Stimulated activated CD8-positive, alpha-beta memory T cell treated with anti-CD3 and anti-CD28 coated beads, Interleukin-12 subunit alpha, Interleukin-12 subunit beta, amount 100 ng/mL, for 1 hour (primary cell): ENCODE measurements at places on chromosomes 4 and X.

DNA sequence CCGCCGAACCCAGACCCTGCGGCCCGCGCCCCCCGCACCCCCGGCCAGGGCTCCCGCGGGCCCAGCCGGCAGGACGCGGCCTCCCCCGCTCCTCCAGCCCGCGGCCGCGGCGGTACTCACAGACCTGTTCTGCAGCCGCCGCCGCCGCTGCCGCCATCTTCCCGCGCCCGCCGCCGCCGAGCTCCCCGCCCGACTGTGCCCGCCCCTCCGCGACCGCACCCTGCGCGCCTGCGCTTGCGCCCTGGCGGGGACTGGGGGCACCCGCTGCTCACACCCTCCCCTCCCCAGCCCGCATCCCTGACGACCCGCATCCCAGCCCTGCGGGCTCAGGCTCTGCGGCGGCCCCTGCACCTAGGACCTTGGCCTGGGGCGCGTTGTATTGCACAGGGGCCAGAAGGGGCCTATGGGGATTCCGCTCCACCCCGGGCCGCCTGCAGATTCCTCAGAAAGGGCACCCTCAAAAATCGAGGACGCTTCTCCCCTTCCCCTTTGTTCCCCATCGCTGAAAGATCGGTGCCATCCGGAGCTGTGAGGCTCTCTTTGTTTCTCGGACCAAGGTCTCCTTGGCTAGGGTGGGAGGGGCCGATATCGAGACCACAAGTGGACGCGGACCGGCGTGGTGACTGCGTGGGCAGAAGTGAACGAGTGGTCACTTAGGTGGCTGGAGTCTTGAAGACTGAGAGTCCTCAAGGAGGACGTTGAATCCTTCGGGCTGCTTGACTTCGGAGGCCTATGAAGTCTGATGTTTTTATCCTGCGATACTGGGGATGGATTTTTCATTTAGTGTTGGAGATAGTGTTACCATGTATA is at the start of gene SGCB:
Gene SGCB, minus strand, starts transcription at position 197 of the 810 bp plus-strand sequence. Its CDS starts 40 bp downstream, at position 157.
- peak; percentile 54 for DNase-seq

DNA sequence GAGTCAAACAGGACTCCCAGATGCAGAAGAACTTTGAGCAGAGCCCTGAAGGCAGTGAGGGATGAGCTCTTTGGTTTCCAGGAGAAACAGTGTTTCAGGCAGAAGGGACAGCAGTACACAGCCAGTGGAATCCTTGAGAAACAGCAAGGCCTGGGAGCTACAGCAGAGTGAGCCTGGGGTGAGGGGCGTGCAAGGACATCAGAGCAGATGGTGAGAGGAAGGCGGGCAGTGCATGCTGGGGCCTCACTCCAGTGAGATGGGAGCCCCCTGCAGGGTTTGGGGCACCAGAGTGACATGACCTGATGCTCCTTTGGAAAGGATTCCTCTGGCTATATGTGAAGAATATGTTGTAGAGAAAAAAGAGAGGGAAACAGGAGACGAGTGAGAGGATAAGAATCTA is 98.1 kb upstream of the EGFL6 start:
- no peak for DNase-seq

GRCh38 chr4:78613522-78614321 is 62.2 kb downstream of the ANXA3 start:
- no peak for DNase-seq

DNA sequence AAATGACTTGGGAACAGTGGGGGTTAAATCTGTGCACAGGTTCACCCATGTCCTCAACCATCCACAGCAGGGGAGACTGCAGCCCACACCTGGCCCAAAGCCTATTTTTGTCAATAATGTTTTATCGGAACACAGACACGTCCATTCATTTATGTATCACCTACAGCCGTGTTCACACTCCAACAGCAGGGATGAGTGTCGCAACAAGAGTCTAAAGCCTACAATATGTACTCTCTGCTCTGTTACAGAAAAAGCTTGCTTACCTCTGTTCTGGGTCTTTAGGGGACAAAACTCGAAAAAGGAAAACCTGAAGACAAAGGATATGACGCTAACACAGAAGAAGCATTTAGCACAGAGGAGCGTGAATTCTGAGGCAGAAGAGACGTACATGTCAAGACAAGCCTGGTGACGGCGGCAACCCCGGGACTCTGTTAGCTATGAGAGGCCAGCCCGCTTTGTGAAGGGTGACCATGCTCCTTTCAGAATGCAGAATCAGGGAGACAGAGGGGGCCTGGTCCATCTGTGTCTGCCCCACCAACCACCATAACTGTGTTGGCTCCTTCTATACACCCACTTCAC is 45.5 kb downstream of the AFAP1 start:
- no peak for DNase-seq

- no peak for DNase-seq
These were observed 95.4 kb downstream of the COL25A1 start for GRCh38 chr4:109207061-109207460.

GRCh38 chr4:136528131-136528530 is 1004.2 kb downstream of the PCDH18 start:
- DNase-seq = no peak

GRCh38 chrX:42465821-42466220 is 312.1 kb downstream of the PPP1R2C start:
- DNase-seq = no peak

DNA sequence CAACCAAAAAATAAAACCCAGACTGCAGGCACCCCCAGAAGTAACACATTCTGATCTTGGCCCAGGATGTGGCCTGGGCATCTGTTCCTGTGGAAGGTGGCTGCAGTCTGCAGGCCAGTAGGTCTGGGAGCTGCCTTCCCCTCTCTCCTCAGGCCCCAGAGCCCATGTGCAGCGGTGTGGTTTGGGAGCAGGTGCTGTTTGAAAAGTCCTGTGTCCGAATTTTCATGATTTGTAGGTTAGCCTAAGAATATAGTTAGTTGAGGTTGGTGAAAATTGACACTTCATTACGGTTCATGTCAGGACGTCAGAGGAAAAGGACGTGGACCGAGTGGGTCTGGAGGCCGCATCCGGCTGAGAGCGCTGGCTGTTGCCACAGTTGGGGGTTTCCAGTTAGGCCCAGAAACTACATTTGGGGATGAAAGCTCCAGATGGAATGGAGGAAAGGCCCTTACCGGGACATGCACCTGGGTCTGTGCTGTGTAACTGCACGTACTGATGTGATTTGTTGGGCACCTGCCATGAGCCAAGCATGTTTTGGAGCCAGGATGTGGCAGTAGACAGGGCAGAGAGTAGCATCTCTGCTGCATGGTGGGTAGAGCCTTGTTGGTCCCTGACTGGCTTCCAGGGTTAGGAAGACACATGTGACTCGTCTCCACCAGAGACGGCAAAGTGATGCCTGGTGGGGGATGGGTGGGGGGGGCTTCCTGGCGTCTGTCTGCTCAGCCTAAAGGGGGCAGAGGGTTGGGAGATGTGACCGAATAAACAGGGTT is 21.7 kb upstream of the HGFAC start:
- DNase-seq = no peak

DNA sequence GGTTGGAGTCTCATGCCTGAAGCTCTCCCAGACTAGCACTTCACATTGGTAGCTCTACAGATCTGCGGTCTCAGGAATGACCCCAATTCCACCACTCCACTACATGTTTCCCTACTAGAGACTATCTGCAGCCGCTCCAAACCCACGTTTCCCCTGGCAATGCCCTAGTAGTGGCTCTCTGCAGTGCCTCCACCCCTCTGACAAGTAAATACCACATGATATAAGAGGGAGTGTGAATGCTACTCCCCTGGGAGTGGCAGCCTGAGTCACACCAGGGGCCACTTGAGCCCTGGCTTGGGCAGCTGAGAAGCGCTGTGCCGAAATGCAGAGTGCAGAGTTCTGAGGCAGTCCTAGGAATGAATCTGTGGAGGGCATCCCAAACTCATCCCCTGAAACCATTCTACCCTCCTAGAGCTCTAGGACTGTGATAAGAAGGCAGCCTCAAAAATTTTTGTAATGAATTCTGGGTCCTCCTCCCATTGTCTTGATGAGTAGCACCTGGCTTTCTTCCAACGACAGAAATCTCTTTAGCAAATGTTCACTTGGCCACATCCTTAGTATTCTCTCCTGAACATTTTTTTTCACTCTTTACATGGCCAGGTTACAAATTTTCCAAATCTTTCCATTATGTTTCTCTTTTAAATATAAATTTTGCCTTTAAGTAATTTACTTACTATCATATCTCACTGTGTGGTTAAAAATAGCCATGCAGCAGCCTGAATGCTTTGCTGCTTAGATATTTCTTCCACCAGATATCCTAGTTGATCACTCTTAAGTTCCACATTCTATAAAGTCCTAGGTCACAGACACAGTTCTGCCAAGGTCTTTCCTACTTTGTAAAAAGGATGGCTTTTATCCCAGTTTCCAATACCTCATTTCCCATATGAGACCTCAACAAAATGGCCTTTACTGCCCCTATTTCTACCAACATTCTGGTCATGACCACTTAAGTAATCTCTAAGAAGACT is 160.2 kb upstream of the CPEB2 start:
- no peak for DNase-seq

GRCh38 chr4:86264241-86264640 is 95.6 kb downstream of the MAPK10 start:
- DNase-seq = no peak

DNA sequence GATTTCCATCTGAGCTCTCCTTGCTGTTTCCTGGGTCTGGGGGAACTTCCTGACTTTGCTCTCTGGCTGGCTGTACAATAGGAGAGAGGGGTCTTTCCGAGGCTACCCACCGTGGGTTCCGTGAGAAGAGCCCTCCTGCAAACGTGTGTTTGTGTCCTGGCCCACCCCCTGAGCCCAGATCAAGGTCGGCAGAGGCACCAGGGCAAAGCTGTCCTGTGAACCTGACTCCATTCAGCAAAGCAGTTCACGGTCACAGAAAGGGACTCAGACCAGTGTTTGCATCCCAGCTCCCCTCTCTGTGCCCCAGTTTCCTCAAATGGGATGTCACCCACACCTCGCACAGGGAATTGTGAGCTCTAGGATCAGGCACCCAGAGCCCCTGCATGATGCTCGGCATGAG is 97.3 kb upstream of the PSAPL1 start:
- no peak for DNase-seq

GRCh38 chr4:182969651-182970279 is 52.6 kb upstream of the DCTD start:
- no peak for DNase-seq

GRCh38 chr4:82739287-82740190 is 59.1 kb downstream of the SCD5 start:
- DNase-seq = peak; percentile 6

GRCh38 chrX:53939127-53939526 is 105.1 kb downstream of the PHF8 start:
- DNase-seq = no peak

- DNase-seq = peak; percentile 4
These were observed 186.8 kb downstream of the TMA16 start for GRCh38 chr4:163681208-163681821.

- no peak for DNase-seq
These were observed 123.8 kb upstream of the TEX13D start for GRCh38 chrX:124208660-124209059.

- DNase-seq = no peak
These were observed 76.1 kb downstream of the SLC30A9 start for GRCh38 chr4:42066402-42066801.

DNA sequence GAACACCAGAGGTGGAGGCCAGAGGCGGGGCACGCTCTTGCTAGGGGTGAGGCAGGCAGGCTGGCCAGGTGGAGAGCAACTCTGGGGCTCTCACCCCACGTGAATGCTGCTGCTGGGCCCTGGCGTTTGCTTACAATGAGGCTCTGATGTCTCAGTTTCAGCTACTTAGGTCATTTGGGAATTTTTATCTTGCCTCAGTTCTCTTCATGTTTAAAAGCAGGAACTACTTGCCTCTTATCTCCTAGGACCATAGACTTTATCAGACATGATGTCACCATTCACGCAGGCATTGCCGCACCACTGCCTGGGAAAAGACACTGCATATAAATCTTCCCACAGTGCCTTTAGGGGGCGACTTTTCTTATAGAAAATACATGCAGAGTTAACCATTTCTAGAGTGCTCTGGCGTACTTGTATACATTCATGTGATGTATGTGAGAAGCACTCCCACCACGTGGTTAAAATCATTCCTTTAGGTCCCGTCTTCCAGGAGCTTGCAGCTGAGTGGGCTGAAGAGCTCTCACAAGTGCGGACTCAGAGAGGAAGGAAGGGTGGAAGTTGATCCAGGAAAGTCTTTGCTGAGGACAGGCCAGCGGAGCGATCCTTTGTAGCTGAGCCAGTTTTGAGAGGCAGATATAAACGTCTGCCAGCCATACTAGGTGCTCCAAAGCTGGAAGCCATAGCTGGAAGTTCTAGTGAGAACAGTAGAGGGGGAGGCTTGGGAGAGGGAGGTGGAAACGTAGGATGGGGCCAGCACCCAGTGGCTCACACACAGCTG is 84.3 kb upstream of the CLDN34 start:
- no peak for DNase-seq

DNA sequence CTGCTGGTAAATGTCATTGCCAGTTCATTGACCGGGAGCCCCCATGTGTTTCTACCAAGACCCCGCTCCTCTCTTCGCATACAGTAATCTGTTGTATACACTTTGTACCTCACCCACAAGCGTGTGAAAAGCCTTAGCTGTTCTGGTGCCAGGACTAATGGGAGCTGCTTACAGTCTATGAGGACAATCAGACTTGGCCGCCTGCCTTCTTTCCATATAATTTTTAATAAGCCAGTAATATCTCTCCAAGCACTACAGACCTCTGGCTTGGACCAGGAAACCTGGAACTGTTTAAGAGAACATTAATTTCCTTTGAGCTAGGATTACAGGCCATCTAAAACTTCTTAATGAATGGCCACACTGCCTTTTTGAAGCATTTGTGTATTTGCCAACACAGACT is 149.7 kb upstream of the MSX1 start:
- no peak for DNase-seq
